ENCODE measurements at places on chromosomes 2 and 18.
A peak's percentile ranks its signal among the peaks of the same experiment; 100 is the strongest.

GRCh38 chr18:79516441-79516931 lies 120.8 kb downstream of the NFATC1 start:
- DNase-seq: no peak

DNA sequence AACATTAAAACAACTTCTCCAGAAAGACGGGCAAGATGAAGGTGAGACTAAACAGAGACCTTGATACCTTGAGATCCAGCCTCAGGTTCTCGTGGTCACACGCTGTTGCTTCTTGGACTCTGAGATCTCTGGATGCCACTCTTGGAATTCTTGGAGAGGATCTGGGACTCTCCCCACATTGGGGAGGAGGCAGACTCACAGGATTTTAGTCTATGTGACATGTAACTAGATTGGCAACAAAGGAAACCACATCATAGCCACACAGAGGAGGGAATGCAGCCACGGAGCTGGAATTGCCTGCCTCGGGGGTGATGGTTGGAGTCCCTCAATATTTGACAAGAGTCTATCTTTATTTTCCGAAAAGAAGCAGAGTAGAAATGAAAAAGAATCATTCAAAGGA lies 78.8 kb upstream of the IGFBP5 start:
- DNase-seq: no peak

GRCh38 chr2:218255446-218255845 lies 5.4 kb upstream of the GPBAR1 start:
- DNase-seq: no peak

DNA sequence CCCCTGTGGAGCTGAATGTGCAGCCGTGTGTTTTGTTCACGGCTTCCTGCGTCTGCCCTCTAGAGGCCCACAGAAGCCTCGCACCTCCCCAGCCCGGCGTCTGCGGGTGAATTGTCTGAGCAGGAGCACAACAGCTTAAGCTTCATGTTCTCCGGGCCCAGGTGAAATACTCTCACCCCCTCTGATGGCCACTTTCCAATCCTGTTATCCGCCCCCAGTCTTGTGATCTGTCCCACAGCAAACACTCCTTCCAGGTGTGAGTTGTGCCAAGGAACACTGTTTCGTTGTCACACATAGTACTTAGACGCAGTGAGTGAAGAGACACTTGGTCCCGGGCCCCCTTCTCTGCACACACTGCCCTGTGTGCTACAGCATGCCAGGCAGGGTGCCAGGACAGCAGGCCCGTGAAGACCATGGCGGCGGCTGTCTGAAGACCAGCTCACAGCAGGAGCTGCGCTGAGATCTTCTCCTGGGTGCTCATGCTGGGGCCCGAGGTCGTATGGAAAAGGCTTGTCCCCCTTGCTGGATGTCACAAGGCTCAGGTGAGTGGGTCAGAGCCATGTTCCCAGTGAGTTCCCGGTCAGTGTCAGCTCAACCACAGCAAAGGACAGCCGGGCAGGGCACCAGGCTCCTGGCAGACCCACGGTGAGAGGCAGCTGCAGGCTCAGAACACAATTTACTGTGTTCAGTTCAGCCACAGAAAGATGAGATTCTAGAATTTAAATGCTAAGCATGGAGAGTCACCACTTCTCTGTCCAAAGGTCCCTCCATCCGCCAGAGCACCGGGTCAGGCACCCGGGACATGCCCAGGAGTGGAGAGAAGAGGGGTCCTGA lies 6.8 kb upstream of the PXDN start:
- no peak for DNase-seq

DNA sequence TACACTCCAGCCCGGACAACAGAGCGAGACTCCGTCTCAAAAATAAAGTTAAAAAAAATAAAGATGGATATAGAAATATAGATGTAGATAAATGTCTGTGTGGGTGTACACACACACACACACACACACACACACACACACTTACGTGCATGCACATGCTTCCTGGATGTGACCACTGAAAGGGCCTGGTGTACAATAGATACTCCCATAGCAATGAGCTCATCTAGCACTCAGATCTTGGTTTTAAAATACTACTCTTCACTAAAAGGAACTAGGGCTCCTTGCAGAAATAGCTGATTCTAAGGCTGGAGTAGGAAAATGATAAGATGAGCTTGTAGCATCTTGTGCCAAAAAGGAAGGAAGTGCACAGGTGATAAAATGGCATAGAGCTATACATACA lies 39.1 kb downstream of the ROCK2 start:
- DNase-seq: no peak

GRCh38 chr2:18549083-18549482 lies 11.4 kb downstream of the RDH14 start:
- no peak for DNase-seq

- DNase-seq: no peak
Observed at GRCh38 chr18:34709750-34710441, at the start of gene DTNA. TSS of gene DTNA (plus strand) at chr18:34710298. CDS start at chr18:34755977, 45,679 bp downstream.

DNA sequence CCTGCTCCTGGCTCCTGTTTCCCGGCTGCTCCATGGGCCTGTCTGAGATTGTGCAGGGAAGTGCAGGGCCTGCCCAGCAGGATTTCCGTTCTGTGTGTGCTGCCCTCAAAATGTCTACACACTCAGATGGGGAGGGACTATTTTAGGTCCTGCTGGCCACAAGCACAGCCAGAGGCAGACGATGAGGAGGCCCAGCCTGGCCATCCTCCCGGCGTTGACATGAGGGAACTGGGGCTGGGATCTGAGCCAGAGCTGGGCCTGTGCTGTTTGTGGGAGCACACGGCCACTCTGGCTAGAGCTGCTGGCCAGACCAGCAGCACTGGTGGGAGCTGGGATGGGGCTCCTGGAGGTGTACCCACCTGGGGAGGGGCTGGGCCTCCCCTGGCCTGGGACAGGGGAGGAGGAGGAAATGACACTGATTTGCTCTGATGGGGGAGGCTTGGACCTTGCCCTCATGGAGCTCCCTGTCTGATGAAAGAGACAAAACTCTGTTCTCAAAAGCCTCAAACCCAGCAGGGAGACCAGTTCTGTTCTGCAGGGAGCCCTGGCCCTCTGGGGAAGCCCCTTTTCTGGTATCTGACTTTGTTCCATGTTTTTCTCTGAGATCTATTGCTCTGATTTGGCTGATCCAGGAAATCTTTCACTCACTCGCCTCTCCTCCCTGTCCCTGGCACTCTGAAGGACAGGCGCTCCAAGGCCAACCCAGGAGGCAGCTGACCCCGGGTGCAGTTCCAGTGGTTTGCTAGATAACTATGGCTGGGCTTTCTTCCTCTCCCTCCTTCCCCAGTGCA lies 161.8 kb downstream of the DYSF start:
- no peak for DNase-seq

GRCh38 chr18:35171315-35171987 lies 69.4 kb upstream of the ZNF397 start:
- no peak for DNase-seq

- no peak for DNase-seq
Observed at GRCh38 chr18:25097057-25097456, 254.9 kb downstream of the ZNF521 start.

GRCh38 chr2:50752237-50752636 lies 279.7 kb downstream of the NRXN1 start:
- no peak for DNase-seq

- no peak for DNase-seq
Observed at GRCh38 chr2:128249555-128249954, 69.1 kb downstream of the HS6ST1 start.

- no peak for DNase-seq
Observed at GRCh38 chr2:136356125-136357006, 238.4 kb upstream of the CXCR4 start.

DNA sequence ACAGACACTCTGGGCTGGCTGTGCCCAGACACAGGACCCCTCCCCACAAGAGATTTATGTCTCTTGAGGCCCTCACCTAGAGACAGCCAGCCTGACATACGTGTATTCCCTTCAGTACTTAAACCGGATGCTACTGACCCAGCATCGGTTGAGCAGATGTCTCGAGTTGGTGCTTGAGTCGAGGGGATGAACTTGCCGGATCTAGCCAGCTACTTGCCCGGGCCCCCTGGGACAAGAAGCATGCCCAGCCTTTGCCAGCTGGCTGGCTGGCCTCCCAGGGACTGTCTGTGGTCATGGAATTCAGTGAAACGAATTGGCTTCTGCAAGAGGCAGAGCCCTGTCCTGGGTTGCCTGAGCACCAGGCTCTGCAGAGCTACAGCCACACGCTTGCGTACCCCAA lies 36.0 kb downstream of the DNMT3A start:
- no peak for DNase-seq

GRCh38 chr18:25044694-25045093 lies 307.3 kb downstream of the ZNF521 start:
- no peak for DNase-seq

DNA sequence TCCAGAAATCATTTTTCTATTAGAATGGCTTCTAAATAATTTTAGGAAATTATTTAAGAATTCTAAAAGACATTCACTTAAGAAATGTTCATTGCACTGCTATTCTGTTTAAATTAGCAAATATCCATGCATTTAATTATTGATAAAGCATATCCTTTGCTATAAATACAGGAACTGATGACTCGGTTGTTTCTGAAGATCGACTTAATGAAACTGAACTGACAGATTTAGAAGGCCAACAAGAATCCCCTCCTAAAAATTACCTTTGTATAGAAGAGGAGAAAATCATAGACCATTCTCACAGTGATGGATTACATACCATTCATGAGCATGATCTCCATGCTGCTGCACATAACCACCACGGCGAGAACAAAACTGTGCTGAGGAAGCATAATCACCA lies 59.4 kb downstream of the SLC39A10 start:
- DNase-seq: no peak

GRCh38 chr2:96531366-96531765 lies 5.2 kb upstream of the ARID5A start:
- no peak for DNase-seq

DNA sequence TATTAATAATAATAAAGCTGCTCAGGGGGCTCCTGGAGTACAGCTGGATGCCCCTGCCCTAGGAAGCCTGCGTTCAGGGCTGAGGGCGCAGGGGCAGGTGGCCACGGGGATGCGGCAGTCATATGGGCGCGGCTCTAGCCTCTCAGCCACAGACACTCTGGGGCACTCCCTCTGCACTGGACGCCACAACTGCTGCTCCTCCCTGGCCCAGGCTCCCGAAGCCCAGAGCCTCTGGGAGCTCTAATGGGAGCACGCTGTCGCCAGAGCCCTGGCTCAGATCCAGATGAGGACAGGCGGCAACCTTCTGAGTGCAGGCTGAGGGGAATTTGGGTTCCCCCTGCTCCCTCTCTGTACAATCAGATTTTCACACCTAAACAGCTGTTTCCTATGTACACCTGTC lies 93.6 kb downstream of the MTCL1 start:
- no peak for DNase-seq

DNA sequence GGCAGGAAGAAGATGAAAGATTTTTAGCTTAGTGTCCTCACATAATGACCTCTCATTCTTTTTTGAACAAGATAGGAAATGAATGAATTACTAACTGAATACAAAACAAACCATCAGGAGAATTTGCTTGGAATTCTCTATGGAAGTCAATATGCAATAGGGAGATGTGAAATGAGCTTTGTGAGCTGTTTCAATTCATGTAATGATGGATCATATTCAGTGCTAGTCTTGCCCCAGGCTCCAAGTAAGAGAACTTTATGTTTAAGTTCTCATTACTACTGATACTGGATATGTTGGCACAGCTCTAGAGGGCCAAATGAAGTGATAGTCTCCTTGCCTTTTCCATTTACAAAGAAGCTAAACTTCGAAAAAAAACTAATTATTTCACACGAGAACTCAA lies 29.2 kb downstream of the MYOM1 start:
- DNase-seq: no peak

- no peak for DNase-seq
Observed at GRCh38 chr2:109555346-109555900, 58.3 kb downstream of the SEPTIN10 start.

- no peak for DNase-seq
Observed at GRCh38 chr18:63149302-63149587, 170.3 kb downstream of the BCL2 start.

DNA sequence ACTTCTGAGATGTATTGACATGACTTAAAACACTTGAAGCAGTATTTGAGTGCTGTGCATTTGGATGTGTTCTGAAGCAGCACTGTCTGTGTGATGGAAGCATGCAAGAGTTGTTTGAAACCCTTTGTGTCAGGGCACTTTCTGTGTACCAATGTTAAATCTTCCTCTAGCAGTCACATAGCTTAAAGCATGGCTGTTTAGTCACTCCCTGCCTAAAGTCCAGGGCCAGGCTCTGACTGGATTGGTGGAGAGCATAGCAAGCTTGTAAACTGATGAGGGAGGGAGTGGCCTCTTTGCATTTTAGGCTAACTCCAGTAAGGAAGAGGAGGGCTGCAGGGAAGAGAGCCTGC lies 73.5 kb downstream of the MYO1B start:
- peak; percentile 45 for DNase-seq

DNA sequence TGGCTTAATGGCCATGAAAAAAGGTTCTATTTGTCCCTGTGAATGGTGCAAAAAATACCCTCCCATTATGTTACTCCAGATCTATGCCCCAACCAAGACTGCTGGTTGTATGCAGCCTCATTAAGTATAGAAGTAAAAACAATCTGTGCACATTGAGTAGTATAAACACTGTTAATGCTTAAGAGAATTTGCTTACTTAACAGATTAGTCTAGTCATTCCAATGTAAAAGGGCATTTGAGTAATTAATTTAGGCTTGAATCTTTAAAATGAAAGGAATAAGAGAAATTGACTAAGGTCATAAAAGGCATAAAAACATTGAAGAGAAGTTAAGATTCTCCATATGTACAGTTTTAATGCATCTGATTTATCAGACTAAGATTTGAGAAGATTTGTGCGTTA lies 51.2 kb downstream of the FAM124B start:
- no peak for DNase-seq

DNA sequence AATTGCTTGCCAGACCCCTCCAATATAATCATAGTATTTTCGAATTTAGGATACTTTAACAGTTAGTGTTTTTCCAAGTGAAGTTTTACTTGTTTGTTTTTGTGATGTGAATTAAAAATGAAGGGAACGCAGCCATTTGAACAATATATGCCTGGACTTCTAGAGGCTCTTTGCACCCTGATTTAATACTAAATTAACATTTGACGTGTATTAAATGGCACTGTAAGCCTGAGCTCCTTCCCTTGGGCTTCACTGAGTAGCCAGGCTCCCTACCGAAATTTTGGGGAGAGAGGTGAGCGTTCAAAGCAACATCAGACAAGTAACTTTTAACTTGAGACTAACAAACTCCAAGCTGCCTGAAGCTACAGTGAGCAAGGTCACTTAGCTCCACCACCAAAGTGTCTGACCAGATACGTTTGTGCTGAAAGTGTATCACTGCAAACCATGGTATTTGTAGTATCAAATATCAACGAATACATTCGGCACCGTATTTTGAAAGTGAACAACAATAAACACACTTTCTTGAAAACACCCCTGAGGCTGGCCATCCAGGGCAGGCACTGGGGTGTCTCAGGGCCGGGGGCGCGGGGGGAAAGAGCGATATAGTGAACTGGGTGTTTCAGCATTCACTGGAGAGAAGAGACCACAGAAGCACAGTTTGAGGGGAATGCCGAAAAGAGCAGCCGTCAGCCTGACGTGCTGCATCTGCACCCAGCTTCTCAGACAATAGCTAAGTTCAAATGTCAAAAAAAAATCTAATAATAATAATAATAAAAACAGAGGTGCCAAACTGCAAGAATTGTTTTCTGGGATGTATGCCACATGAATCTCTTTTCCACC lies 7.7 kb upstream of the POU3F3 start:
- DNase-seq: no peak

GRCh38 chr2:14749884-14750283 lies 117.4 kb downstream of the LRATD1 start:
- DNase-seq: no peak

Data from iPS DF 19.7 (cell line).